Activated effector memory CD4-positive, alpha-beta T cell treated with Interleukin-2 at 50 U/mL for 16 hours (primary cell): ENCODE measurements at places on chromosomes 2 and 18.

DNA sequence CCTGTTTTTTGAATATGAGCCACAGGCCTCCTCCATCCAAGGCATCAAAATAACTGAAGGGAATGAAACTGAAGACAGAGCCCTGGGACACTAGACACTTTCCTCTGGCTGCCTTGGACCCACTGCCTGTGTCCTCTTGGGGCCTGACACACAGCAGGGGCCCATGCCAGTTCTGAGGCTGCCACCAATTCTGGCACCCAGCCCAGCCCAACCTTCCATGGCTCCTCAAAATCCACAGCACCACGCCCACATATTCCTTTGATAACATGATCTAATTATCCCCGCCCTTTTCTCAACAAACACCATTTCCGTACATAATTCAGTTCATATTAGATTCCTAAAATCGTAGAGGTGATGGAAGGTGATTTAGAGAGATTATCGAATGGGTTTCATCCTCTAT, 64.2 kb downstream of the EMX1 start:
- DNase-seq = no peak

GRCh38 chr2:187369471-187369870, 78.6 kb downstream of the CALCRL start:
- no peak for DNase-seq

- DNase-seq = no peak
These were observed 59.3 kb downstream of the UNC80 start for GRCh38 chr2:209830722-209831465.

DNA sequence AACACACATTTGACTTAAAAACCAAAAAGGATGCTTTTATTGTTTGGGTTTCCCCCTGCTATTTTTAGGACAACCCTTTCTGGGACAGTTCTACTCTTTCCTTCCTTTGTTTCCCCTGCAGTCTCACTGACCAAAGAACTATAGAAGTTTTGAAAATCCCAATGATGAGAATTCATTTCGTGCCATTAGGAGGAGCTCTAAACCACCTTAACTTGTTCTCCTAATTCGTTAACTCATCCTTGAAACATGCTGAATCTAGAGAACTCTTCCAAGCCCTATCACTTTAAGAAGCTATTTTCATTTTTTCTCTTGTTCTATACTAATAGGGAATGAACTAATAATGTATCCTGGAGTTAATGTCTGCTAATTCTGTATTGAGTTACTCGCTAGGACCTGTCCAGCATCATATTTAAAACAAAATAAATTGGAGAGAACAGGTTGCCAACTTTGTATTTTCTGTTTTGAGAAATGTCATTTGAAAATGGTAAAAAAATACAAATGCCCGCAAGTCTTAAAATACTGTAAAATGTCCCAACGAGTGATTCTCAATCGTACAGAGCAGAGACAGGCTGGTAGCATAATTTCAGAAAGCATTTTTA, 62.9 kb downstream of the AFTPH start:
- no peak for DNase-seq

- no peak for DNase-seq
These were observed 19.3 kb upstream of the NEB start for GRCh38 chr2:151753540-151753939.

GRCh38 chr18:32372381-32373061, 98.2 kb downstream of the GAREM1 start:
- DNase-seq = no peak

- DNase-seq = no peak
These were observed 404.6 kb upstream of the KCNJ3 start for GRCh38 chr2:154293864-154294263.

DNA sequence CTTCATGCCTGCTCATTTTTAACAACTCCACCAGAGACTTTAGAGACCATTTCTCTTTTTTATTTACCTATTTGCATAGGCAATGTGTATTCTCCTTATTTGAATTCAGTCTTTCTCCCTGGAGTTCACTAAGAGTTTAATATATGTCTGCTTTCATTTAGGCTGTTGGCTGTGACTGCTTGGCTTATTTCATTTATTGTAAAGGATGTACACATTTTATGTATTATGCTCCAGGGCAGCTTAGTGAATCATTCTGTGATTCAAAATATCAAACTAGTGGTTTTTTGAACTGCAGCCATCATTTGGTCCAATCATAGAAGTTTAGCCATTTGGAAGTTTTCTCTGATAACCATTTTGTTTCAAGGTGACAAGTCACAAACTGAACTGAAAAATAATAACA, 229.6 kb downstream of the LPIN1 start:
- no peak for DNase-seq

DNA sequence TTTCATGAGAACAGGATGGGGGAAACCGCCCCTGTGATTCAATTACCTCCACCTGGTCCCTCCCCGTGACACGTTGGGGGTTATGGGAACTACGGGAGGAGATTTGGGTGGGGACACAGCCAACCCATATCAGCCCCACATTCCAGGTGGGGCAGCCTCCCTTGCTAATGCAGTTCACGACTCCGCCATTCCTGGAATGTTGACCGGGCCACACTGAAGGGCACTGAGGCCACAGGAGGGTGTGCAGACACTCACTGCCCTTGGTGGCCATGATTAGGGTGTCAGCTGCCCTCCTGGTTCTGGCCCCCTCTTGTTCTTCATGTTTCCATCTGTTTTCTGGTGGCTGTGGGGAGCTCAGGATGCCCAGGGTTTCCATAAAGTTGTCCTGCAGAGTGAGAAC, 176.3 kb downstream of the TWIST2 start:
- no peak for DNase-seq

GRCh38 chr18:48326901-48327675, 82.1 kb downstream of the ZBTB7C start:
- no peak for DNase-seq

DNA sequence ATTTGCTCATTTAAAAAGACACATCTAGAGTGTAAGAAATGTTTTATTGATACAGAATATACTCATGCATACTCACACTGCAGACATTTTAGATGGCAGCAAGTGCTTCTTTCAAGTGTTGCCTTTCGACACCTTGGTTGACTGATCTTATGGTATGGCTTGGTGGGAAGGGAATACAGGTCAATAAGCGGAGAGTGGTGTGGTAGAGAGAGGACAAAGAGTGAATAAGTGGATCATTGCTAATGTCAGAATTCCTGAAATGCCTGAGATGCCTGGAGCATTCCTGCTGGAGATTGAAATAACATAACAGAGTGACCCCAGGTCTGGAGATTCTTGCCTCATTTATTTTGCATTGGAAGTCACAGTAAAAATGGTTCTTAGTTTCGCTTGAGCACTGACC, 76.7 kb downstream of the RND3 start:
- no peak for DNase-seq

DNA sequence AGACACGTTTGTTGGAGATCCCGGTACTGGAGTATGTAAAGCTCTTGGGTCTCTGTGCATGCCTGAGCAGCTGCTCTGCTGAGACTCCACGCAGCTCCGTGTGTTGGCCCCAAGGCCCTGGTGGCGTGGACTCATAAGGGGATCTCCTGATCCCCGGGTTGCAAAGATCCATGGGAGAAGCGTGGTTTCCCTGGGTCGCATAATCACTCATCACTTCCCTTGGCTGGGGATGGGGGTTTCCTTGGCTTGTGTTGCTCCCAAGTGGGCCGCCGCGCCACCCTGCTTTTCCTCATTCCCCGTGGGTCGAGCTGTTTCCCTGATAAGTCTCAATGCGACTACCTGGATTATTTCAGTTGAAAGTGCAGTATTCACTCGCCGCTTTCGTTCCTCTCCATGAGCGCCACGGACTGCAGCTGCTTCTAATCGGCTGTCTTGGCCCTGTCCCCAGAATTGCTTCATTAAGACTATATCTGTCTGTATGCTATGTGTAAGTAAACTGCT, 76.0 kb downstream of the EPC2 start:
- no peak for DNase-seq

GRCh38 chr18:44033144-44033701, 647.5 kb upstream of the SETBP1 start:
- DNase-seq = no peak

DNA sequence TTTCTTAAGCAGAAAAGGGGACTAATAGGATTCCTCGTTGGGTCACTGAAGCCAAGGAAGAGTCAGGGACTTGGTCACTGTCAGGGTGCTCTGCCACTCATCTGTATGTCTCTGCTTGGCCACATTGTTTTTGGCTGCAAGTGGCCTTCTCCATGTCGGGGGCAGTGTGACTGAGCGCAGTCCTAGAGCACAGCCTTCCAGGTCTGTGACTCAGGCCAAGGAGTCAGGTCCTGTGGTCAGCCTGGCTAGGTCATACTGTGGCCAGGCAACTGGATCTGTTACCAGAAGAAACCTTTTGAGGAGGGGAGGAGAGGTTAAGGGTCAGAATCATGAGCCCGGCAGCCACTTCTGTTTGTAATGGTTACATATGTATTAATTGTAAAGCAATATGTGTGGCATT, 61.3 kb downstream of the GALNT1 start:
- no peak for DNase-seq

DNA sequence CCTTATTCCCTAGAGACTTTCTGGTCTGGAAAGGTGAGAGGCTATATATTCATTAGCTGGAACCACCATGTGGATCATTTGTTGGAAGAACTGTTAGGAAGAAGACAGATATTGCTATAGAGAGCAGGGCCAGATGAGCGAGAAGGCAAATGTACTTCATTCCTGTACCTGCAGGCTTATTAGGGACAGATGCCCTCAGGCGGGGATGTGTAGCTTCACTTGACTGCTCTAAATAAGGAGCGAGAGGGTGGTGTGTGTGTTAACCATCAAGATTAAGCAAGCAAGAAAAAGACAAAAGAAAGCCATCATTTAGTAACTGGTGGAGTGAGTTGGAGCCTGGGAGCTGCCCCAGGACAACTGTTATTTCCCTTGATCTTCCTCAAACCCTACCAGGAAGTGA, 36.4 kb downstream of the NEDD4L start:
- DNase-seq = no peak

DNA sequence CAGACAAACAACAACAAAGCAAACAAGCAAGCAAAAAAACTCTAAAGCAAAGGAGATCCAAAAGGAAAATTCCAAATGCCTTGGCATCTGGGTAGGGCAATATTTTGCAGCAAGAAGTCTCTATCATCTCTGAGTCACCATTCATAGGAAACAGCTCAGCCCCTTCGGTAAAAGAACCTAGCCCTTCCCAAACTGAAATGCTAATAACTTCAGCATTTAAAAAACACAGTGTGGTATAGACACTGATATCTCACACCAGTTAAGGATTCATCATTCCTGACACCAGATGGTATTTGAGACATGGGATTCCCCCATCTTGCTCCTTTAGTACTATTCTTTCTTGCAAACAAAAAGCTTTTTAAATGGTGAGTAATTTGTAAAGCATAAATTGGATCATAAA, 491.8 kb downstream of the TXNL1 start:
- DNase-seq = no peak

DNA sequence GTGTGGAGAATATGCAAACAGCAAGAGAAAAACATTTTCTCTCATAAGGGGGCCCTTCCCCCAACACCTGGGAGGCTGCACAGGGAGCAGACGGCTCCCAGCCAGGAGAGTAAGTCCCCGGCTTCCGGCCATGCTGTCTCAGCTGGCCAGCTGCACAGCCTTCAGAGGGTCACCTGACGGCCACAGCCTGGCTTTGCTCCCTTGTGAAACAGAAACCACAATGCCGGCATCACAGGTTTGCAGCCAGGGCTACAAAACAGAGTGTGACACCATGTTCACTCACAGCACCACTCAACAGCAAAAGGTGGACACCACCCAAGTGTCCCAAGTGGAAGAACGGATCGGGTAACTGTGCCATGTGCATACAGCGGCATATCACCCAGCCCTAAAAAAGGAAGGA, 86.9 kb upstream of the GPC1 start:
- no peak for DNase-seq

DNA sequence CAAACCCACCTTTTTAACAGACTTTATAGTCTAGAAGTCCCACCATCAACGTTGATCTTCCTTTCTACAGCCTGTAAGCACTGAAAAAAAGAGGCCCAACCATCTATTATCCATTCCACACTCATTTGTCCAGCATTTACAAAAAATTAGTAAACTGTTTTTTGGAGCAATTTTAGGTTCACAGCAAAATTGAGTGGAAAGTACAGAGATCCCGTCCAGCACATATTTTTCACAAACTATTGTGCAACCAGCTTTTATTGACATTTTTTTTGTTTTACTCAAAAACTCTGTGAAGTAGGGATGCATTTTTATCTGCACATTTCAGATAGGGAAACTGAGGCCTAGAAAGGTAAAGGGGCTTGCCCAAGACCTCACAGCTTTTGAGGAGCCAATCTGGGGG, 68.6 kb downstream of the TNP1 start:
- DNase-seq = no peak

DNA sequence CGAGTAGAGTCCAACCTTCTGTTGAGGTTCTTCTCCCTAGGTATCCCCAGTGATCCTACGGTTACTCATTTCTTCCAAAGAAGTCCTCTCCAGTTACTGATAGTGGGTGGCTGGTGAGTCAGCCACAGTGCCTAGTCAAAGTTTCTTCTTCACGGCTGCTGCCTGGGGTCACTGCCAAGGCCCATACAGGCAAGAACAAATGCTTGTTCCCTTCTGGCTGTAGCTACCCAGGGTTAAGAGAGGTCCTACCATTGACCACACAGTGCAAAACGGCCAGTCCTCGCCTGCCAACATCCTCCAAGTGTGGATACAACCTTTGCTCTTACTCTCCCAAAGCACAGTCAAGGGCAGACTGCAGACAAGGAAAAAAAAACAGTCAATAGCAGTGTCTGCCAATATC, 2.9 kb upstream of the PTPN4 start:
- no peak for DNase-seq

- DNase-seq = no peak
These were observed 4.1 kb upstream of the COPS8 start for GRCh38 chr2:237081596-237081995.

- DNase-seq = no peak
These were observed 237.4 kb downstream of the CAMKMT start for GRCh38 chr2:44599130-44599529.

GRCh38 chr2:88247531-88247930, 77.4 kb downstream of the THNSL2 start:
- no peak for DNase-seq

DNA sequence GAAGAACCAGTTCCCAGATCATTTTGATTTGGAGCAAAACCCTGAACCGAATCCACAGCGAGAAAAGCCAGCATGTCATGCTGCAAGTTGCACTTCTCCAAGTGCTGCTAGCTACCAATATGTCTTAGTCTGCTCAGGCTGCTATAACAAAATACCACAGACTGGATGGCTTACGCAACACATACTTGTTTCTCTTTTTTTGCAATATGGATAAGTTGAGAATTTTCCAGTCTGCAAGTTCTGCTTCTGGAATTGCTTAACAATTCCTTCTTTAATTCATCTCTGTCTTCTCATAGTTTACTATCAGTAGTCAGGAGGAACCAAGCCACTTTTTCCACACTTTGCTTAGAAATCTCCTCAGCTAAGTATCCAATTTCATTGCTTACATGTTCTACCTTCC, 105.9 kb upstream of the RBBP8 start:
- no peak for DNase-seq

DNA sequence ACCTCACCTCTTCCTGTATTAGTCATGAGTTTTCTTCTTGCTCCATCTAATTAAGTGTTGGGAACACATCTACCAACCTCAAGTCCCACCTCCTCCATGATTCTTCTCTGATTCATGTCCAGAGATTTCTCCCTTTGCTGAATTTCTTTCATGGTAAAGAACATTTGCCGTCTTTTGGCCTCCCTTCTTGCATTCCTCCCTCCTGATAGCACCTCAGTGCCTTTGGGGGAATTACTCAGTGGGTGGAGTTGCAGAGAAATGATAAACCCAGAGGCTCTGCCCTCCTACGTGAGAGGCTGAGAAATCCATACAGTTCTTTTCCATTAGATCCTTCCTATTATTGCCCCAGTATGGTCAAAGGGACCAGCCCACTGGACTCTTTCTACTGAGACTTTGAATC, 651.9 kb downstream of the SLC4A3 start:
- DNase-seq = no peak
